ENCODE measurements at places on chromosomes 6 and 20.

GRCh38 chr6:97136626-97137358 lies 146.2 kb downstream of the MMS22L start:
- no peaks in the 10 kb centered on the region for H3K4me1 ChIP-seq
- no peaks in the 10 kb centered on the region for H3K27me3 ChIP-seq
- no peaks in the 10 kb centered on the region for H3K36me3 ChIP-seq
- DNase-seq = no peak

DNA sequence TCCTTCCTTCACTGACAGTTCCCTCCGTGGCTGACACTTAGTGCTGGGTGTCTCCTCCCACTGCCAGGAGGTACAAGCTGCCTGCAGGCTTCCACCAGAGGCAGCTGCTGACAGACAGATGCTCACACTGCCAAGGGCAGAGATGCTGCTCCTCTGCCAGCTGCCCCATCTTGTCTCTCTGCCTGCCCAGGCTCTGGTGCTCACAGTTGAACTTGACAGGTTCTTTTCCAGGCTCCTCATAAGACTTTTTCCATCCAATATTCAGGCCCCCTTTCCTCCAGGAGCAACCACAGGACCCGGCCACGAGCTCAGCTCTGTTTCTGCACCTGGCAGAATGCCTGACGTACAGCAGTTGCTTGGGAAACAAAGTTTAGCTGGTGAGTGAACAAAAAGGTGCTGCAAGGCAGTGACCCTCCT lies 79.8 kb downstream of the PSMB1 start:
- peaks cover 16% of the 10 kb centered on the region for H3K27me3 ChIP-seq
- H3K4me3 ChIP-seq = no peak overlapping the region
- no peaks in the 10 kb centered on the region for H3K4me1 ChIP-seq

- H3K4me3 ChIP-seq = no peak overlapping the region
- peaks cover 6% of the 10 kb centered on the region for H3K4me1 ChIP-seq
- H3K36me3 ChIP-seq = no peaks in the 10 kb centered on the region
- H3K27me3 ChIP-seq = no peaks in the 10 kb centered on the region
- no peak overlapping the region for H3K27ac ChIP-seq
Measured at GRCh38 chr6:330948-331347, 38.7 kb downstream of the DUSP22 start.

- DNase-seq = no peak
- H3K36me3 ChIP-seq = no peaks in the 10 kb centered on the region
- no peaks in the 10 kb centered on the region for H3K27me3 ChIP-seq
- H3K4me3 ChIP-seq = no peak overlapping the region
Measured at GRCh38 chr20:54083459-54083858, 13.1 kb upstream of the BCAS1 start.

GRCh38 chr6:16639684-16640480 lies 121.4 kb downstream of the ATXN1 start:
- peaks cover 43% of the 10 kb centered on the region for H3K4me1 ChIP-seq
- H3K27me3 ChIP-seq = no peaks in the 10 kb centered on the region
- no peak overlapping the region for H3K4me3 ChIP-seq

DNA sequence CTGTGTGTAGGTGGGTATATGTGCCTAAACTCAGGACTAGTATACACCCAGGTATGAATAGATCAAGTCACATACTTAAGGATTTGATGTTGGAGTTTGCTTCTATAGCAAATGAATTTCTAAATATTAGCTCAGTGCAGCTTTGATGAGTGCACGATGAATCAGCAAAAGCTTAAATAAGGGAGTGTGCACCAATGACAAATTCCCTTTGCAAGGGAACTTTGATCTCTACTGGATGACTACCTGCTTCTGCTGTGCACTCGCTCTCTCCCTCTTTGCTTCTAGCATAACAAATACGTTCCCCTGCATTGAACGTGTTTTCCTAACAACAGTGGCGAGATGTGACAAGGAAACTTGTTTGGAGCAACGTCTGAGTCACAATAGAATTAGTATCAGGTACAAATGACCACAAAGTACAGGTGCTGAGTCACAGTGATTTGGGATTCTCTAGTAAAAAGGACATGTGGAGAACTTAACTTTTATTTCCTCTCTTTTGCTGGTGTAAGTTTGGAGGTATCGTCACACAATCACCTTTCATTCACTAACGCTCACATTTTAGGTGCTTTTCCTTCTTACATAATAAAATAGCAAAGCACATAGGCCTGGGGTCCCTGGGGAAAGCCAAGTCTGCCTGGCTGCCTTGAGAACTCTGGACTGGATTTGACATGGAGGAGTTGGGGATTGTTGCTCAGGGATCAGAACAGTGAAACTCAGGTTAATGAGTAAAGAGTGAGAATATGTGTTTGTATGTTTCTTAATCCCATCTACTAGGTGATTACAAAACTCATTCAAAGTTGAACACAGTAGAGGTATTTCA lies 49.7 kb downstream of the KLHL31 start:
- peaks cover 61% of the 10 kb centered on the region for H3K4me1 ChIP-seq
- no peaks in the 10 kb centered on the region for H3K36me3 ChIP-seq
- no peaks in the 10 kb centered on the region for H3K27me3 ChIP-seq
- DNase-seq = peak; percentile 99
- peak overlapping the region; percentile 93 for H3K27ac ChIP-seq

GRCh38 chr6:161168281-161168891 lies 105.5 kb downstream of the AGPAT4 start:
- peaks cover 15% of the 10 kb centered on the region for H3K4me1 ChIP-seq
- DNase-seq = peak; percentile 96
- no peak overlapping the region for H3K4me3 ChIP-seq
- peak overlapping the region; percentile 78 for H3K27ac ChIP-seq
- no peaks in the 10 kb centered on the region for H3K27me3 ChIP-seq

- H3K27ac ChIP-seq = no peak overlapping the region
- H3K4me3 ChIP-seq = no peak overlapping the region
- DNase-seq = no peak
- no peaks in the 10 kb centered on the region for H3K4me1 ChIP-seq
Measured at GRCh38 chr6:136347847-136348246, 58.2 kb upstream of the BCLAF1 start.

GRCh38 chr20:3433744-3434143 lies 26.3 kb upstream of the DNAAF9 start:
- no peaks in the 10 kb centered on the region for H3K36me3 ChIP-seq
- no peak overlapping the region for H3K4me3 ChIP-seq
- H3K27ac ChIP-seq = no peak overlapping the region
- H3K4me1 ChIP-seq = no peaks in the 10 kb centered on the region
- DNase-seq = no peak

DNA sequence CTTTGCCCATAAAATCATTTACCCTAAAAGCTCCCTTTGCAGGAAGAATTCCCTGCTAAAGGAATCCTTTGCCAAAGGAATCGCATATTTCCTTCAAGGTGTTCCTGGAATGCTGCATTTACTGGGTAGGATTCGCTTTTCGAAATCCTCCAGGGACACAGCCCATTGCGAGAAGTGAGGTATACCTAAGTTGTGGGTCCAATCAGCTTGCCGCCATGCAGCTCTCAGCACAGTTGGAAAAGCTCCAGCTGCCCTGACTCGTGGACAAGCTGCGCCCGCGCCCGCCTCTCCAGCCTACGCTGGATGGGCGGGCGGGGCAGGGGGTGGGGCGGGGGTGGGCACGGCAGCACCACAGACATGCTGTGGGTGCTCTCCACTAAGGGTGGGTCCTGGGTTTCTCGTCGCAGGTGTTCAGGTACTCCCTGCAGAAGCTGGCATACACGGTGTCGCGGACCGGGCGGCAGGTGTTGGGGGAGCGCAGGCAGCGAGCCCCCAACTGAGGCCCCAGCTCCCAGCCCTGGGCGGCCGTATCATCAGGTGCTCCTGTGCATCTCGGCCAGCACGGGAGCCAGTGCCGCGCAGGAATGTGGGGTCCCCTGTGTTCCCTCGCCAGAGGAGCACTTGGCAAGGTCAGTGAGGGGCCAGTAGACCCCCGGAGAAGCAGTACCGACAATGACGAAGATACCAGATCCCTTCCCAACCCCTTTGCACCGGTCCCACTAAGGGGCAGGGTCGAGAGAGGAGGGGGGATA lies 1.4 kb downstream of the NNAT start:
- H3K4me1 ChIP-seq = peaks cover 29% of the 10 kb centered on the region
- DNase-seq = no peak
- H3K27ac ChIP-seq = no peak overlapping the region
- H3K4me3 ChIP-seq = no peak overlapping the region

Data from PC-3 (cell line).